Activated CD4-positive, alpha-beta T cell treated with anti-CD3 and anti-CD28 coated beads for 24 hours (primary cell): ENCODE measurements at places on chromosomes 13 and 19.

DNA sequence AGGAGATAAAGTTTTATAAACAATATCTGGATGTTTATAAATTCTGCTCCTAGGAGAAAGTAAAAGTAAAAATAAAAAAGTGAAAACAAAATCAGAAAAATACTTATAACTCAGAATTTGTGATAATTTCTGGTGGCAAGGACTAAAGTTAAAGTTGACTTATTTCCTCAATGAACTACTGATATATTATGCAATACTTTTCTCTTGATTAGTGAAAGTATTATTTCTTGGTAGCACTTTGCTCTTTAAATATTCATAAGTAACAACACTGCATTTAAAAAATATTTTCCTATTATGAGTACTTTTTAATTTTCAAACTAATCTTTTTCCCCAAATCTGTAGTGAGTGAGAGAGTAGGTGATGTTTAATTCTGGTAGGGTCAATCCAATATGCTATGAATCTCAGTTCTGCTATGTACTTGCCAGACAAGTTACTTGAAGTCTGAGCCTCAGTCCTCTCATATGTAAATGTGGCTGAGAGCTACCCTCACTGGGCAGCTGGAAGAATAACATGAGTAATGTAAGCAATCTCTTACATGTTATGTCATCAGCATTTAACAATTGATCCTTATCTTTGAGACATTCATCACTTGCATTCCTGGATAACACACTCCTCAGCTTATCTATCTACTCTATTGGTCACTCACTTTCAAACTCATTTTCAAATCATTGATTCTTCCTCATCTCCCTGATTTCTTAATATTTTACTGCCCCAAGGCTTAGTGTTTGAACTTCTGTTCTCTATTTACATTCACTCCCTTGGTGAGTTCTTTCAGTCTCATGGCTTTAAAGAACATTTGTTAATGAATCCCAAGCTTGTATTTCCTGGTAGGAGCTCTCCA lies 239.0 kb downstream of the RGCC start:
- no peak for DNase-seq

GRCh38 chr19:5686326-5686646 lies 3.8 kb upstream of the RPL36 start:
- DNase-seq: no peak

DNA sequence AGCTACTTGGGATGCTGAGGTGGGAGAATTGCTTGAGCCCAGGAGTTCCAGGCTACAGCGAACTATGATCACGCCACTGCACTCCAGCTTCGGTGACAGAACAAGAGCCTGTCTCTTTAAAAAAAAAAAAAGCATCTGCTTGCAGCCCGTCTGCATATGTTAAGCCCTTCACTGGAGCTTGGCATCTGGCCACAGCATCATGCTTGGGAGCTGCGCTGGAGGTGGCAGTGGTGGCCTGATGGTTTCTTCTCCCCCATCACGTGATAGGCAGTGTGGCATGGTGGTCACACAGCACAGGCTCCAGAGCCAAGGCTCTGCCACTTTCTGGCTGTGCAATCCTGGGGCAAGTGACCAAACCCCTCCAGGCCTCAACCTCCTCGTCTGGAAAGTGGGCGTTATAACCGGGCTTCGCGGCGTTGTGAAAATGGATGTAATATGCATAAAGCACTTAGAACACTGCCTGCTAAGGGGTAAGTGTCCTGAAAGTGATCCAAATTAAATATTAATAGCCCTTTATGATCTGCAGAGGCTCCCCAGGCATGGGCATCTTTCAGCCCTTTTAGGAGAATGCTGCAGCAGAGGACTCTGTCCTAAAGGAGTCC lies 24.4 kb downstream of the MARK4 start:
- DNase-seq: no peak

- DNase-seq: peak; percentile 36
Observed at GRCh38 chr19:17450264-17451075, 2.0 kb upstream of the TMEM221 start.
